ENCODE measurements at places on chromosomes 1 and 21. TPM values are rescaled to one million over a fixed set of nuclear protein-coding genes. Genes with fewer than 3 reads are reported as not detected.

- DNase-seq, result no peak
Observed at GRCh38 chr1:204414016-204414415, 2.4 kb upstream of the PPP1R15B start.

CLEC20A gene
- not detected for total RNA-seq

DNA sequence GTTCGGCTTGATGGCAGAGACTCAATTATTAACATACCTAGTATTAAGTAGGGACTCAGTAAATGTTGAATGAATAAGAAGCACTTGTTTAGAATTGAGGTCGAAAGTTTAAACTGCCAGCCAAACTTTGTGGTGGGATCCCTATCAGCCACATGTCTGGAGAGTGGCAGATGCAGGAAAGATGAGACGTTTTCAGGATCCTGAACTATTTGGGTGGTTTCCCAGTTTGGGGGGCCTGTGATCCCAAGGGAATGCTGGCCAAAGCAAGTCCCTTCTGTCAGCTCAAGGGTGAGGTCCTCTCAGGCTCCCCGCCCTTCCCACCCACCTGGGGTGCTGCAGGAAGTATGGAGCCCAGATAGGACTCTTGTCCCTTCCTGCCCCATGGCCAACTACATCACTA, 38.6 kb downstream of the KCNC4 start:
- DNase-seq, result no peak

DNA sequence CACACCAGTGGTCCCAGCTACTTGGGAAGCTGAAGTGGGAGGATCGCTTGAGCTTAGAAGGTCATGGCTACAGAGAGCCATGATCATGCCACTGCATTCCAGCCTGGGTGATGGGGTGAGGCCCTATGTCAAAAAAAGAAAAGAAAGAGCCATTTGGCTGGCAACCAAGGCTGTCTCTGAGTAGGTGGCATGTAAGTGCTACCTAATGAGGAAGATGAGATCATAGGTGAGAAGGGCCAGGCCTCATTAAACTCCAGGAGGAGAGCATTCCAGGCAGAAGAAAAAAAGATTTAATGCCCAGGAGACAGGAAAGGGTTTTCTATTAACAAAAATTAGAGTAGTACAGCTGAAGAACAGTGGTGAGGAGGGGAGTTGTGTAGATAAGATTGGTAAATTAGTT, 103.4 kb upstream of the ZNF678 start:
- no peak for DNase-seq

ZZZ3 gene
- 48.4 TPM for total RNA-seq

DNA sequence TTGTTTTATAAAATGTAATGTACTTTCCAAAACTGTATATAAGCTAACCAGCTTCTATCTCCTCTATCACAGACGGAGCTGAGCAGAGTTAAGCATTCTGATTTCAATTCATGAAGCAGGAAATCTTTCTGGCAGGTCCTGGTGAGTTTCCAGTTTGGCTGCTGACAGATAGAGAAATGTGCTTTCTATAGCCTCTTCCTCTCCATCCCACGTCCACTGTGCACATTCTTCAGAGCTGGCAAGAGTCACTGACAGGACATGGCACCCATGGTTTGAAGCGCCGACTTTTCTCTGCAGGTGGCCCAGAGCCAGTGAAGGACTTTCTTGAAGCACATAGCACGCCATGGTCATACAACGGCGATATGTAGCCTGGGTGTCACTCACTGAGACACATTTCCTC, 52.3 kb upstream of the POU2F1 start:
- DNase-seq, result no peak

GRCh38 chr1:222920169-222920568, 105.3 kb downstream of the DISP1 start:
- peak; percentile 42 for DNase-seq

- peak; percentile 42 for DNase-seq
Observed at GRCh38 chr1:24970926-24971875, 41.1 kb upstream of the RUNX3 start.

GRCh38 chr1:87170157-87170556, 158.5 kb upstream of the LMO4 start:
- peak; percentile 29 for DNase-seq

Data from astrocyte (in vitro differentiated cells and primary cell).